ENCODE measurements at places on chromosomes 1 and 21. TPM values are rescaled to one million over a fixed set of nuclear protein-coding genes. Genes with fewer than 3 reads are reported as not detected.

Gene TEDDM1
- total RNA-seq = not detected

Gene TRPM2
- 9.3 TPM for total RNA-seq

Gene SYCP1
- total RNA-seq = not detected

Gene TMEM61
- total RNA-seq = 0.35 TPM
